ENCODE measurements at places on chromosomes 11 and 22.

GRCh38 chr11:116729501-116730240 is 43.1 kb downstream of the BUD13 start:
- DNase-seq, result no peak

DNA sequence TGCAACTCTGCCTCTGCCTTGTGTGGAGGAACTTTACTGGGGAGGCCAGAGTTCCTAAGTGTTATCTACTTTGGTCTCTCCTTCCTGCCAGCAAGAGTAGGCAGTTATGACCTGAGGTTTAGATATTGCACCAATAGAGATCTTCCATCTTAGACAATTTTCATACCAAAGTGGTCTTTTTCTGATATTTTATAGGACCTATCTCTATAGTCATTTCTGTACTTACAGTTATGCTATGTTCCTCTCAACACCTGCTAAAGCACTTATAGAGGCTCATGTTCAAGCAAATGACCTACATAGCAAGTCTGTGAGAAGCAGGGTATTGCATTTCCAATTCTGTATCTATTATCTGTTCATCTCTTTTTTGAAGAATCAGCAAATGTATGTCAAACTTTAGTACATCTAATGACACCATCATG is 80.8 kb downstream of the HORMAD2 start:
- DNase-seq, result no peak

DNA sequence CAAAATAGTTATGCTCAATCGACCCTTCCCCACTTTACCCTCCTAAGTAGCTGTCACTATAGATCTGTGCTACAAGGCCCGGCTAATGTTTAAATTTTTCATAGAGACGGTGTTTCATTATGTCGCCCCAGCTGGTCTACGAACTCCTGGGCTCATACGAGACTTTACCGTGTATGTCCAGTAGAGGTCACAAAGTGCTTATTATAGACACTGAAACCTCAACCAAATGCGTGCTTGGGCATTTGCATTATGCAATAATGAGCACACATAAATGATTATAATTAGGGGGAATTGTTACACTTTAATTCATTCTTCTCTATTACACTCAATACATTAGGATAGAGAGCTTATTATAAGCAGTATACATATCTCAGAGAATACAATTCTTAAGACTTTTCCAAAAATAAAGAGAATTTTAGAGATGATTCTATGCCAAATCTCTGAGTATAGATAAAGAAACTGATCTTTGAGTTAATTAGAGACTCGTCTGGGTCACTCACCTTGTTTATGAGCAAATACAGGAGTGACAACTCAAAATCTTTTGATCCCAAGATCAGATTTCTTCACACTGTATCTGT is 12.5 kb upstream of the MRPL16 start:
- DNase-seq, result no peak

GRCh38 chr11:114017723-114018122 is 41.8 kb upstream of the ZBTB16 start:
- DNase-seq, result no peak

DNA sequence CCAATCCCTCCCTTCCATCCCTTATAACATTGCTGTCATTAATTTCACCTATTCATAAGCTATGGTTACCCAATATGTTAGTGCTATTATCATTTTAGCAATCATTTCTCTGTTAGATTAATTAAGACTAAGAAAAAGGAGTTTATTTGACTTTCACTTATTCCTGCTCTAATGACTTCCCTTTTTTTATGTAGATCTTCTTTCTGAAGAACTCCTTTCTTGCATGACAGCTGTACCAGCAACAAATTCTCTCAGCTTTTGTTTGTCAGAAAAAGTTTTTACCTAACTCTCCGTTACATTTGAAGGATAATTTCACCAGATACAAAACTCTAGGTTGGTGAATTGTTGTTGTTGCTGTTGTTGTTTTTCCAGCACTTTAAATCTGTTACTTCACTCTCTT is 28.6 kb upstream of the OR8B8 start:
- DNase-seq, result no peak

- no peak for DNase-seq
Measured at GRCh38 chr11:118341815-118342489, 553 bp downstream of the CD3D start.

GRCh38 chr11:66106786-66107599 is 36.9 kb downstream of the PACS1 start:
- DNase-seq, result no peak

GRCh38 chr22:49752598-49753091 is 75.0 kb downstream of the BRD1 start:
- DNase-seq, result no peak

Data from omental fat pad (tissue), 4 donors.